ENCODE measurements at places on chromosomes 3 and 15. TPM values are rescaled to one million over a fixed set of nuclear protein-coding genes. Genes with fewer than 3 reads are reported as not detected.

GOLGA6L4 gene
- 16.3 TPM for polyA plus RNA-seq

TMEM45A gene
- polyA plus RNA-seq, result 19.9 TPM

PROK2 gene
- not detected for polyA plus RNA-seq

SAMD7 gene
- not detected for polyA plus RNA-seq

SOX14 gene
- polyA plus RNA-seq, result not detected

PRR23E gene
- polyA plus RNA-seq, result not detected

THRB gene
- polyA plus RNA-seq, result 26.5 TPM

SHF gene
- polyA plus RNA-seq, result 17.5 TPM

PLD1 gene
- 9.4 TPM for polyA plus RNA-seq

TRH gene
- 0.43 TPM for polyA plus RNA-seq

CNTN6 gene
- 6.6 TPM for polyA plus RNA-seq

ITIH1 gene
- polyA plus RNA-seq, result 0.38 TPM

C3orf85 gene
- polyA plus RNA-seq, result 17.5 TPM

GUCA1C gene
- not detected for polyA plus RNA-seq

KLHL6 gene
- 1.6 TPM for polyA plus RNA-seq

AAGAB gene
- polyA plus RNA-seq, result 53.8 TPM

TJP1 gene
- 161 TPM for polyA plus RNA-seq

PDIA5 gene
- polyA plus RNA-seq, result 27.0 TPM

PHLDB2 gene
- 100 TPM for polyA plus RNA-seq

Measured in left renal pelvis (tissue), 4 donors.